ENCODE measurements at places on chromosomes 13 and 19.

DNA sequence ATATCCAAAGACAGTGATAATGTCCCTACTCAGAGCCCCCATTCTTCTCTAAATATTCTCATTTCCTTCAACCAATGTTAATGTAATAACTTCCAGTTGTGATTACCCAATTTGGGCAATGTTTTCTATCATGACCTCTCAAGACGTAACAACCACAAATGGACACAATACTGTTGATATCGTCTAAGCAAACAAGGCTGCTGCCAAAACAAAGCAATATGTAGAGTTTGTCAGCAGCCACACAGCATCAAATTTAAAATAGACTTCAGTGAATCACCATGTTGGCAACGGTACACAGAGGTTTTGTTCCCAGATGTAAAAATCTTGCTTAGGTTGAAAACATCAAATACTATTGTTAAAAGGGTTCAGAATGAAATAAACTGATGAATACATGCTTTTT is 205.1 kb downstream of the DACH1 start:
- DNase-seq, result peak; percentile 2

- peak; percentile 77 for DNase-seq
These were observed 2.4 kb downstream of the TIMM13 start for GRCh38 chr19:2424686-2425621.

DNA sequence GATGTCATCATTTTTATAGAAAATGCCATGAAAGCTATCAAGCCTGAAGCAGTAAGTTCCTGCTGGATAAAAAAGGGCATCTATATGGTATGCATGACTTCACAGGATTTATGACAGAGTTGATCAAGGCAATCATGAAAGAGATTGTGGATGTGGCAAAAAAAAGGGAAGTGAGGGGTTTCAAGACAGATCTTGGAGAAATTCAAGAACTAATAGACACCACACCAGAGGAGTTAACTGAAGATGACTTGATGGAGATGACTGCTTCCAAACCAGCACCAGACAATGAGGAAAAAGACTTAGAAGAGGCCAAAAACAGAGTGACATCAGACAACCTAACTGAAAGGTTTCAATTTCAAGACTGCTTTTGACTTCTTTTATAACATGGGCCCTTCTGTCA is 691.1 kb upstream of the SLC10A2 start:
- DNase-seq, result no peak

GRCh38 chr19:13796301-13797057 is 1.2 kb downstream of the ZSWIM4 start:
- peak; percentile 84 for DNase-seq

DNA sequence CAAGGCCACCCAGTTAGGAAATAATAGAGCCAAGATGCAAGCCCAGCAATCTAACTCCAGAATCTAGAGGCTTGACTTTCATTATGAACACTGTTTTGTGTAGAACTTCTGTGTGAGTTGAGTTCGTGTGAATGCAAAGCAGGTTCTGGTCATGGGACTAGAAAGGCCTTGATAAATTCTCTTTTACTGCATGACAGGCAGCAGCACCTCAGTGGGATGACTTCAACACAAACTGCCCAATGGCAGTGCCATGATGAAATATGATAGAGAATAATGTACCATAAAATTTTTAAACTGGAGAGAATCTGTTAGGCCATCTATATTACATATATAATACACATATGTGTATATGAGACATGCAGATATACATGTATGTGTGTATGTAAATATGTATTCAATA is 214.5 kb downstream of the KLF5 start:
- DNase-seq, result no peak

DNA sequence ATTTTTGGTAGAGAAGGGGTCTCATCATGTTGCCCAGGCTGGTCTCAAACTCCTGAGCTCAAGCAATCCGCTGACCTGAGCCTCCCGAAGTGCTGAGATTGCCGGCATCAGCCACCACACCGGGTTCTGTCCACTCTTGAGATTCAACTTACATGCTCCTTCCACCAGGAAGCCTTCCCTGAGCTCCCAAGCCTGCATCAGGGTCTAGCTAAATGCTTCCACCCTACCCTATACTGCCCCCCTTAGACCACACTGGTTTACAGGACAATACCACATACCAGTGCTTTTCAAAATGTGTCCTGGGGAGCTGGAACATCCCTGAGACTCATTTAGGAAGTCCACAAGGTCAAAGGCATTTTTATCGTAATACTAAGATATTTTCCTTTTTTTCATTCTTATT is 15.1 kb upstream of the CACNG8 start:
- no peak for DNase-seq

DNA sequence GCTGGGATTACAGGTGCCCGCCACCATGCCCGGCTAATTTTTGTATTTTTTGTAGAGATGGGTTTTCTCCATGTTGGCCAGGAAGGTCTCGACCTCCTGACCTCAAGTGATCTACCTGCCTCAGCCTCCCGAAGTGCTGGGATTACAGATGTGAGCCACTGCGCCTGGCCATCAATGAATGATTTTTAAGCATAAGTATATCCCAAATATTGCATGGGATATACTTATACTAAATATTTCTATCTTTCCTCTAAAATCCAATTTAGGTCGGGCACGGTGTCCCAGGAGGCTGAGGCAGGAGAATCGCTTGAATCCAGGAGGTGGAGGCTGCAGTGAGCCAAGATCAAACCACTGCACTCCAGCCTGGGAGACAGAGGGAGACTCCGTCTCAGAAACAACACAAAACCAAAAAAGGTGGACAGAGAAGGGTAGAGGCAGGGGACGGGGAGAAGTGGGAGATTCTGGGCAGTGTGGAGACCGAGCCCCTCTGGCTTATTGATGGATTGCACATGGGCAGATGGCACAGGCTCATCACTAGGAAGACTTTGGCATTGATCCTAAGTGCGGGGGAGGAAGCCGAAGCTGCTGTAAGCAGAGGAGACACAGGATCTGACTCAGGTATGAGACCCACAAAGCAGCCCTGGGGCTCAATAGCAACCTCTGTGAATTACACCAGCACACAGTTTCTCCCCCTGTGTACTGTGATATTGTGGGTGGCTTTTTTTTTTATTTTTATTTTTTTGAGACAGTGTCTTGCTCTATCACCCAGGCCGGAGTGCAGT is 13.5 kb downstream of the ARRDC5 start:
- peak; percentile 77 for DNase-seq

- peak; percentile 9 for DNase-seq
These were observed 154.2 kb upstream of the KLF12 start for GRCh38 chr13:74288361-74288911.

GRCh38 chr19:34479396-34479795 is 2.2 kb upstream of the WTIP start:
- no peak for DNase-seq

- no peak for DNase-seq
These were observed 16.3 kb downstream of the IL17D start for GRCh38 chr13:20719783-20720182.

DNA sequence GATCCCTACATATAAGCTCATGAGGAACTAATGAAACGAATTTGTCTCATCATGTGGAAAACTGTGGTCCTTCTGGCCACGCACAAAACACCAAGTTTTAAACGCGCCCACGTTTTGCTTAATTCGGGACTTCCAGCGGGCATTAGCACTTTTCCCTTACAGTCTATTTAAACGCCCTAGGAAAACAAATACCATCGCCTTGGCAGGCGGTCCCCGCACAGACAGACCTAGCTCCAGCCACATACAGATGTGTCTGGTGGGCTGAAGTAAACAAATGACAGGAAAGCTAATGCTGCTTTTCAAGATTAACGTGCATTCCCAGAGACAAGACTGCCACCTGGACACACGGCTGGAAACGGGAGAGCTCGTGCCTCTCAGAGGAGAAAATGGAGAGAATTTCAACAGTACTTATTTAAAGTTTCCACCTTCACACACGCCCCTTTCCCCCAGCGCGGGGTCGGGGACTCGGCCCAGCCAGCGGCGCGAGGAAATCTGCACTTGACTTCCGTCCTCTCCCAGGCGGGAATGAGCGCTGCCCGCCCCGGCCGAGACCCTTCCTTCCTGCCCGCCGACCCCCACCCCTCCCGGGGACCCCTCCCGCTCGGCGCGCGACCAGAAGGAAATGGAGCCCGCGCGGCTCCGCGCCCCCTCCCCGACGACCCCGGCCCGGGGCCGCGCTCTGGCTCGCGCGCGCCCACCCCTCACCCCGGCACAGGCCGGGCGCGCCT is 931 bp downstream of the USP12 start:
- DNase-seq, result peak; percentile 22

DNA sequence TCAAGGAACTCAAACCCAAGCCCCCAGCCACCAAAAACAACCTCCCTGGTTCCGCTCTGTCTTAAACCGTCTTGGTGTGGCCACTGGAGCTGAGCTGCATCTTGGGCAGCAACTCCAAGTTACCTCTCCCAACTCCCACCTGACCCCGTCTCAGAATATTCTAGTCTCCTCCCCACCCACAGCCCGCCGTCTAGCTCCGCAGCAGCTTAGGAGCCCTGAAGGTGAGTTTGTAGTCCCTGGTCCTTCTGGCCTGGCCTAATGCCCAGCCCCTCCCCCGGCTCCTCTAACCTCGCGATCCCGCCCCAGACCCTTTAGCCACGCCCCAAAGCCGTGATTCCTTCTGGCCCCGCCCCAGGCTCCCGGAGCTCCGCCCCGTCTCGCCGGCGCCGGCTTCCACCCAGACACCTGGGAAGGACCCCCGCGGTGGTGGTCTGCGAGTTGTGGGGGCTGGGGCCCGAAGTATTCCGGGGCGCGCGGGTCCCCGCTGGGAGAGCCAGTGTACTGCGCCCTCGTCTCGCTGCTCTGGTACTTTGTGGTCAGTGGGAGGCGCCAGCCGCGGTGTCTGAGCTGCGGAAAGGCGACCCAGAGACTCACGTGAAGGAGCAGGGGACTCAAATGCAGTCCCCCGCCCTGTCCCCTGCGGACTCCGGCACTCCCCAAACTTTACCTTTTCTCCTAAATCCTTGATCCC is 2.5 kb upstream of the LHB start:
- peak; percentile 28 for DNase-seq

- DNase-seq, result no peak
These were observed 2749.5 kb downstream of the PCDH9 start for GRCh38 chr13:64480672-64481071.

DNA sequence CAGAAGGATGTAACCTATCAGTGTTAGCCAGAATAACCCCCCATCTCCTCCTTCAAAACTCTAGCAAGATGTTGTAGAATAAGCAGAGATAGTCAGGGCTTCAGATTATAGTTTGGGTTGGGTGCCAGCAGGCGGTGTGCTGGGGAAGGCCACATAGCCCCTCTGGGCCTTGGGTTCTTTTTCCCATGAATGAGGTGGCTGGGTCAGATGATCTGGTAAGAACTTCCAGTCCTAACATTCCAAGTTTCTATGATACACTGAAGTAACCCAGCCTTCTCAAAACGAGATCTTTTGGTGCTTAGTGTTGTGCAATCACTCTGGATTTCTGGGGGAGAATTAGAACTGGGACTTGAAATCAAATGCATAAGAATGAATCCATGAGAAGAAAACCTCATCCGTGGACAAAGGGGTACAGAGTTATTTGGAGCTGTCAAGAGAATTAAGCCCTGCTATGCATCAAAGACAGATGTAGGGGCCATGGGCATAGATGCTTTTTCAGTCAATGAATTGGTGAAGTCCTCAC is 810 bp downstream of the CBY2 start:
- DNase-seq, result no peak

- no peak for DNase-seq
These were observed 15.8 kb downstream of the PLA2G4C start for GRCh38 chr19:48094855-48095203.

DNA sequence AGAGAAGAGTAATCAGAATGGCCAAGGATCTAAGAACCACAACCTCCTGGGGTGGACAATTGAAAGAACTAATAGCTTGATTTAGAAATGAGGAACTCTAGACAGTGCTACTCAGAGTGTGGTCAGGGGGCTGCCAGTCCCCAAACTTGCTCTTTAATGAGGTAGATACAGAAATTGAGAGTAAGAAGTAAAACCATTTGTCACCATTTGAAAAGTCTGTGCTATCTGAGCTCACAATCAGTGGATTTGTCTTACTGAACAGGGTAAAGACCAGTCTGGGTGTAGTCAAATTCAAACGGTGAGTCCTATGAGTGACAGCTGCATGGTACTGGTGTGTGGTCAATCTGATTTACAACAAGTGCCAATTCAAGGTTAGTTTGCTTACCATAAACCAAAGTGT is 118.9 kb downstream of the KL start:
- DNase-seq, result no peak

DNA sequence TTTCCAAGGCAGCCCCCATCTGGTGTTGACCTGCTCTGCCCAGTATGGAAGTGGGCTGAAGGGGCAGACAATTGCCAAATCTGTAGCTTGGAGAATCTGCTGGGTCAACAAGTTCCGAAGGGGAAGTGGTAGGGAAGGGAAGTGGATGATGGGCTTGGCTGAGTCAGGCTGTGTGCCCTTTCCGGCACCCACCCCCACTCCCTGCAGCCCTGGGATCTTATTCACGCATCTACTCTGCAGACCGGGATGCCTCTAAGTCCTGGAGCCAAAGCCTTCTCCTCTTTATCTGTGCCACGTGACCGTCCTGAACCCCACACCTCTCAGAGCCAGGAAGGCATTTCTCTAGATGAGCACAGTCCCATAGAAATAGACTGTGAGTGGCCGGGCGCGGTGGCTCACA is 7.5 kb upstream of the C5AR2 start:
- no peak for DNase-seq

DNA sequence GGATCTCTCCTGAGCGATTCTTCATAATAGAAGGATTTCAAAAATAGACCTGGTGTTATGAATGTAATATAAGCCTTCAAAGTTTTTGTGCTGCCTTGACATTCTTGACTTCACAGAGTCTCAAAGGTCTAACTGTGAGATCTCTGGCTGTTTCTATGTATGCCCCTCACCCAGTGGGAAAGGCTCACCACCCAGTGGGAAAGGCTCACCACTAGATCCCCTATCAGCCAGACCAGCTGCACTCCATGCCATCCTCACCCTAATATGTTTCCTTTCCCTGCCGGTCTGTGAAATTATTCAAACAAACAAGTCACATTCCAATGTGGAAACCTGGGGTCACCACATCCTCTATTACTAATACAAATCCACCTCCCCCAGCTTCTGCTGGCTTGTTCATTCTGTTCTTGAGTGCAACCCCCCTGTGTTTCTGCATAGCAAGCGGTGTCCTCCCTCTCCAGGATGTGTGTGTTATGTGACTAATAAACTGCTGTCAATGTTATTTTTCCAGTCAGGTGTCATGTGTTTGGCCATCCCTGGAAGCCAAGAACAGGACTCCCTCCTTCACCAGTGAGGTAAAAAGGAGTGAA is 13.8 kb upstream of the SLITRK1 start:
- peak; percentile 48 for DNase-seq

DNA sequence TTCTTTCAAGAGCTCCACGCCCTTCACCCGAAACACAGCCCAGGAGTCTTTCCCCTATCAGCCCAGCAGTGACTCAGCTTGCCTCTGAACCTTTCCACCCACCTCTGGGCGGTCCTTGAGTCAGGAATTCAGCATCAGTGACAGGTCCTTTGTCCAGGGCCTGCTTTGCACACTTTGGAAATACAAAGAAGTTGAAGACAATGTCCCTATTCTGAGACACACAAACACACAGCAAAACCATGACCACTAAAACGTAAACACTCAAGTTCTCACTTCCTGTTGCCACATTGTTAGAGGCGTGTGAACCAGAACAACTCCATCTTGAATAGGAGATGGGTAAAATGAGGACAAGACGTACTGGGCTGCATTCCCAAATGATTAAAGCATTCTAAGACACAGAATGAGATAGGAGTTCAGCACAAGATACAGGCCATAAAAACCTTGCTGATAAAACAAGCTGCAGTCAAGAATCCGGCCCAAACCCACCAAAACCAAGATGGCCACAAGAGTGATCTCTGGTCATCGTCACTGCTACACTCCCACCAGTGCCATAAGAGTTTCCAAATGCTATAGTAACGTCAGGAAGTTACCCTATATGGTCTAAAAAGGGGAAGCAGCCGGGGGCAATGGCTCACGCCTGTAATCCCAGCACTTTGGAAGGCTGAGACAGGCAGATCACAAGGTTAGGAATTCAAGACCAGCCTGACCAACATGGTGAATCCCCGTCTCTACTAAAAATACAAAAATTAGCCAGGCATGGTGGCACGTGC is 49.2 kb upstream of the ATP12A start:
- DNase-seq, result peak; percentile 10

Measured in fibroblast of skin of right quadriceps (primary cell).